ENCODE measurements at places on chromosomes 3 and 15. TPM values are rescaled to one million over a fixed set of nuclear protein-coding genes. Genes with fewer than 3 reads are reported as not detected.

Gene BTBD1
- total RNA-seq = 61.8 TPM

Gene GPR62
- not detected for total RNA-seq

Gene C3orf85
- not detected for total RNA-seq

Gene CLEC3B
- not detected for total RNA-seq

Gene RPSA
- 1,750 TPM for total RNA-seq

Gene ST3GAL6
- total RNA-seq = 0.83 TPM

Gene CCDC13
- 0.32 TPM for total RNA-seq

Gene CCR9
- total RNA-seq = not detected

Gene MYL3
- total RNA-seq = not detected

Gene SAXO2
- total RNA-seq = 0.57 TPM

Gene CHRD
- not detected for total RNA-seq

Gene KATNBL1
- 37.6 TPM for total RNA-seq

Gene SMCO1
- total RNA-seq = not detected

Gene C3orf49
- not detected for total RNA-seq

All from activated T-helper 1 cell treated with anti-CD3 and anti-CD28 coated beads, Interleukin-12 subunit alpha, Interleukin-12 subunit beta, Interleukin-2, Interleukin-4 antibody, amounts not matched to agents 30 ng/mL and 10 ng/mL and 1 ng/mL, durations not matched to agents 14 hours and 24 hours and 36 hours (primary cell).